ENCODE measurements at places on chromosomes 7 and 10.

GRCh38 chr7:149196705-149197171 is 1.4 kb downstream of the ZNF282 start:
- DNase-seq: no peak

DNA sequence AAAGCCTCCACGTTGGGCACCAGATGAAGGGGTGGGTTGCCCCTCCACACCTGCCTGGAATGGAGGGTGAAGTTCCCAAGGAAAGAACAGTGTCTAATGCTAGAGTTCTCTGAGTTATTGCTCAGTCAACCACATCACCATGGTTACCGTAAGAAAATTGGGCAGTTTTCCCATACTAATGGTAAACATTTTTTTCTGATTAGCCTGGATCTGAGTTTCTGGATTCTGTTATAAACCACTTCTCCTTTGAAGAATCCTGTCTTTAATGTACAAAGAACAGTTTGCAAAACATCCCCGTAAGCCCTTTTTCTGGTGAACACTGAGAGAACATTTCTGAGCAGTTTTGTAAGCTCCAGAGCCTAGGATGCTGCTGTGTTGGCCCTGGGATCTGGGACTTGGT is 45.5 kb downstream of the ABCC2 start:
- DNase-seq: no peak

DNA sequence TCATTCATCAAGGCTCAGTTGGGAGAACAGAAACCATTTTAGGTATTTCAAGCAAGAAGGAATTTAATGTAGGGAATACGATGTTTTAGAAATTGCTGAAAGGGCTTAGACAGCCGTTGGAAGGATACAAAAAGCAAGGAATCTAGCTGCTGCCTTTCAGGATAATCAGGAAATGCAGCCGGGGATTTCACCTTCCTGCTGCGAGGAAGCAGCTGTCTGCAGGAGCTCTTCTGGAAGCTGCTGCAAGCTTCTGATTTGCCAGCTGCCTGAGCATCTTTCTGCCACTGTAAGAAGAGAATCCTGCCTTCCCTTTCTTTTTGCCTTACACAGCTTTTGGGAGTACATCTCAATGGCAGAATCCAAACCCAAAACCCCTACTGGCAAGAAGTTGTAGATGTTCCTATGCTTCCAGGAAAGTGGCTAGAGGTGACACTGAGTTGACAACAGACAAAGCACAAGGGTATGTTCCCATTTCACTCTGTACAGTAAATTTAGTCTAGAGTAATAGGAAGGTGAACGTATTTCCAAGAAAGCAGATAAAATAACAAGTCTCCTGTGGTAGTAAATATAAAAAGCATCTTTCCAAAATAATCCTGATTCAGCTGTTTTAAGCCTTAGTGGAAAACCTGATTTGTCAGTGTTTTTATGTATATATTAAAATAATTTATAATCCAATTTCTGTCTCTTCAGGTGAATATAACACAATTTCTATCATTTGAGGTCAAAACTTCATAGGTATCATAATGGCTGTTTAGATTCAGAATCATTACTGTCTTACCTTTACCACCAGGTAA is 148.4 kb upstream of the LRGUK start:
- no peak for DNase-seq

DNA sequence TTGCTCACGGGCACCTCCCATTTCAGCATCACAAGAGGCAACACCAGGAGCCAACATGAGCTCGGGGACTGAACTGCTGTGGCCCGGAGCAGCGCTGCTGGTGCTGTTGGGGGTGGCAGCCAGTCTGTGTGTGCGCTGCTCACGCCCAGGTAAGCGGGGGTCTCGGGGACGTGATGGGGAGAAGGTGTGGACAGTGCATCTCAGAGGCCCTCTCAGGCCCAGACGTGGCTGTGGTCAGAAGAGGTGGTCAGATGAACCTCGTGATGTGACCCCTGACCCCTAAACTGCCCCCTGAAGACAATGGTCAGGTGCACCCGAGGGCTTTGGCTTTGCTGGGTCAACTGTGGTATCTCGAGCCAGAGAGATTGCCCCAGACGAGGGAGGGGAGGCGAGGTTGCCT is 6.1 kb downstream of the LAT2 start:
- DNase-seq: no peak

GRCh38 chr10:11612021-11613001 is 861 bp upstream of the USP6NL start:
- DNase-seq: no peak

- no peak for DNase-seq
These were observed 113.4 kb upstream of the NOBOX start for GRCh38 chr7:144516729-144517525.

DNA sequence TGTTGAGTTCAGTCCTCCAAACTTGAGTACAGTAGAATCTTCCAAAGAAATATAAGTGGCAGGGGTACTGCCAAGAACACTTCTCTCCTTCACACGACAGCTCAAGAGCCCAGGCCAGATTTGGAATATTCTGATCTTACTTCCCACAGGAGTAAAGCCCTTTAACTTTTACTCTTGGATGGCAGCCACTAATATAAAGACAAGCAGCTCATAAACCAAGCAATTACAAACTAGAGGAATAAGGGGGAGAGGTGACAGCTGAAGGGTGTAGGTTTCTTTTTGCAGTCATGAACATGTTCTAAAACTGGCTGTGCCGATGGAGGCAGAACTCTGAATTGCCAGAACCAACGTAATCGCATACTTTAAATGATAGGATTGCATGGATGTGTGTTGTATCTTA is 74.8 kb downstream of the SVIL start:
- DNase-seq: no peak

GRCh38 chr7:42380401-42380800 is 143.4 kb upstream of the GLI3 start:
- no peak for DNase-seq

- peak; percentile 73 for DNase-seq
These were observed 4.3 kb downstream of the SNX8 start for GRCh38 chr7:2309889-2310331.

- DNase-seq: no peak
These were observed 301.2 kb downstream of the DPP6 start for GRCh38 chr7:154353355-154353767.

DNA sequence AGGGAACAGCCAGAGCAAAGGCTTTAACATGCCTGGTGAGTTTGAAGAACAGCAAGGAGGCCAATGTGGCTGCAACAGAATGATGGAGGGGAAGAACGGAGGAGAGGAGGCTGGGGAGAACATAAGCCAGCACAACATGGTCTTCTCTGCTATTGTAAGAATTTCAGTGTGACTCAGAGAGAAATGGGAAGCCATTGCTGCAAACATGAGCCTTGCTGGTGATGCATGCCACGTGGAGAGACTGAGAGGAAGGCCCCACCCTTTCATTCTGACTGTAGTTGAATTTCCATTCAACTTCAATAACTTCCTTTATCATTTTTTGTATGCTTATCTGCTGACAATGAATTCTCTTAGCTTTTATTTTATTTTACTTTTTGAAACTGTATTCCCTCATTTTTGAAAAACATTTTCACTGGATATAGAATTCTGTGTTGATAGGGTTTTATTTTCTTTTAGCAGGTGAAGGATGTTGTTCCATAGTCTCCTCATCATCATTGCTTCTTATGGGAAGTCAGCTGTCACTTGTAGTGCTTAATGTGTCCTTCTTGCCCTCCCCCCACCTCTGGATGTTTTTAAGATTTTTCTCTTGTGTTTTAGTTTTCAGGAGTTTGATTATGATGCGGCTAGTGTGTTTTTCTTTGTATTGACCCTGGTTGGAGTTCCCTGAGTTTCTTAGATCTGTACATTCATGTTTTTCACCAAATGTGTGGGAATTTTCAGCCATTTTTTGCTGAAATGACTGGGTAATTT is 46.4 kb upstream of the LEP start:
- DNase-seq: no peak

- DNase-seq: no peak
These were observed 304.2 kb downstream of the CDC14C start for GRCh38 chr7:49228426-49229098.

GRCh38 chr7:155918720-155919390 is 106.6 kb upstream of the SHH start:
- DNase-seq: no peak

- DNase-seq: peak; percentile 70
These were observed 58.7 kb upstream of the PRPS1L1 start for GRCh38 chr7:18086165-18087025.
